ENCODE measurements at places on chromosomes 6 and 20. TPM values are rescaled to one million over a fixed set of nuclear protein-coding genes. Genes with fewer than 3 reads are reported as not detected.

The FAM162B gene
- total RNA-seq: 14.1 TPM

The SULF2 gene
- total RNA-seq: 2.0 TPM

The KHDC1L gene
- not detected for total RNA-seq

The PARD6B gene
- total RNA-seq: 3.5 TPM

The CDK5RAP1 gene
- 20.5 TPM for total RNA-seq

The KCNQ2 gene
- total RNA-seq: not detected

The CRIP3 gene
- not detected for total RNA-seq

The C6orf141 gene
- 55.3 TPM for total RNA-seq

The C6orf132 gene
- total RNA-seq: 1.5 TPM

The NMBR gene
- 0.11 TPM for total RNA-seq

The SLC22A16 gene
- total RNA-seq: not detected

Data from uterine smooth muscle cell (primary cell).